ENCODE measurements at places on chromosomes 6 and 20.

DNA sequence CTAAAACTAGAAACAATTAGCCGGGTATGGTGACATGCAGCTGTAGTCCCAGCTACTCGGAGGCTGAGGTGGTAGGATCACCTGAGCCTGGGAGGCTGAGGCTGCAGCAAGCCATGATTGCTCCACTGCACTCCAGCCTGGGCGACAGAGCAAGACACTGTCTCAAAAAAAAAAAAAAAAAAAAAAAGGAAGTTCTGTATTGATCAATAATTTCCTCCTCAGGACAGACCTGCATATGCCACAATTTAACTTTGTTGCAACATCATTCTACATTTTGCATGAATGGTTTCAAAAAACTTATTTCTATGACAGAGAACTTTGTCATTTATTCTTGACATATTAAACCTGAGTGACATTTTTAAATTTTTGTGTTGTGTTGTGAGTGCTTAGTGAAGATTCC is 5.5 kb downstream of the DNAJC5 start:
- no peak for DNase-seq

DNA sequence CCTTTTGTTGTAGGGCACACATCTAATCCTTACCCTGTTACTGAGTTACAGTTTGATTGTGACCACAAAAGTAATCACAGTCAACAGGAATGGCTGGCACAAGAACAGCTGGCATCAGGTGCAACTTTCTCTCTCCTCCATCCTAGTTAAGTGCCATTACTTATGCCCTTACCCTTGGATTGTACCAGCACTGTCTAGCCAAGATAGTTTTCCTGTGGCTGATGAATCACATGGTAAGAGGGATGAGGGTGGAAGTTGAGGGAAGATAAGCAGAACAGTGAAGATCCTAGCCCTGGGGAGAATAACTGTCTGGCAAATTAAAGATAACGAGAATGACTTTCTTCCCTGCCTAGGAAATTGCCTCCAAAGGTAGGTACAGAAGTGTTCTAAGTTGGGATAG is 42.0 kb downstream of the RNF217 start:
- DNase-seq, result no peak

- no peak for DNase-seq
Observed at GRCh38 chr20:60437418-60437817, 479.2 kb downstream of the CDH26 start.

- no peak for DNase-seq
Observed at GRCh38 chr6:12548526-12548925, 168.0 kb upstream of the PHACTR1 start.

GRCh38 chr6:703552-703951 is 10.6 kb upstream of the EXOC2 start:
- no peak for DNase-seq

Data from keratinocyte (primary cell).